ENCODE measurements at places on chromosomes 6 and 20.

DNA sequence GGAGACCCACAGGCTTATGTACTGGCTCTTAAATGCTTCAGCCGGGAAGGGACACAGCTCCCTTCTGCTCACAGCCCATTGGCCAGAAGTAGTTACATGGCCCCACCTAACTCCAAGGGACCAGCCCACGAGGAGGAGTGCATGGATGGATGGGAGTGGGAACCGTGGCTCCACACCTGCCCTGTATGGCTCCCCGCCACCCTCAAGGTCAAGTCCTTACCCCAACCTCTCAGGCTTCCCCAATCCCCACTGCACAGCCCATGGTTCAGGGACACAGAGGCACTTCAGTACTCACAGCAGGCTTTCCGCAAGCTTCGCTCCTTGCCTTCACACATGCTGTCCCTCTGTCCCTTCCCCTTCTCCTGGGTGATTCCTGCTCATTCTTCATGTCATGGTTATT, 137.9 kb upstream of the KCNG1 start:
- DNase-seq = no peak

DNA sequence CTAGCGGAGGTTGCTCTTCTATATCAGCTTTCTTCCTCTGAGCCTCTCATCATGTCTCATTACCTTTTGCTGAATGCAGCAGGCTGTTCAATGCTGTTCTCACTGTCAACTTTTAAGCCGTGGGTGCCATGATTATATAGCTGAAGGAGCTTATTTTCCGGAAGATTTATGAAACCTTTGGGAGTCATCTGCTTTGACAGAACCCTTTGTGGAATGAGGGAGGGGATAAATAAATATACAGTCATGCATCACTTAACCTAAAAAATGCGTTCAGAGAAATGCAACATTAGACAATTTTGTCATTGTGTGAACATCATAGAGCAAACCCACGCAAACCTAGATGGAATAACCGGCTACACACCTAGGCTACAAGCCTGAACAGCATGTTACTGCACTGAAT, 102.2 kb upstream of the AKAP12 start:
- no peak for DNase-seq

- no peak for DNase-seq
These were observed 189.2 kb upstream of the FERMT1 start for GRCh38 chr20:6311841-6312655.

GRCh38 chr6:5181510-5182317, 79.0 kb downstream of the LYRM4 start:
- no peak for DNase-seq

DNA sequence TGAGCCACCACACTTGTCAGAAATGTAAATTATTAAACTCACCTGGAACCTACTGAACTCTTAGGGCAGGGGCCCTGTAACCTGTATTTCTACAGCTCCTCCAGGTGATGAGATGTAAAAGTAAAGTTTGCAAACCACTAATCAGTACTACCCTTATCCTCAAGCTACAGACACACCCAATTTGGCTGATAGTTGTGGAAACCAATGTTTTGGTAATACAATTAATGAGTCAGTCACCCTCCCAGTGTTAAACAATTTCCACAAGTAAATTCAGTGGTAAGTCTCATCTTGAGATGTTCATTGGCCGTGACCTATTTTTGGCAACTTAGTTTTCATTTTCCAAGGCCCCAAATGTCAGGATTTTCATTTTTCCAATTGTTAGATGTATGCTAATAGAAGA, 29.6 kb downstream of the GCNT2 start:
- no peak for DNase-seq

GRCh38 chr6:95599706-95600105, 22.4 kb downstream of the MANEA start:
- no peak for DNase-seq

DNA sequence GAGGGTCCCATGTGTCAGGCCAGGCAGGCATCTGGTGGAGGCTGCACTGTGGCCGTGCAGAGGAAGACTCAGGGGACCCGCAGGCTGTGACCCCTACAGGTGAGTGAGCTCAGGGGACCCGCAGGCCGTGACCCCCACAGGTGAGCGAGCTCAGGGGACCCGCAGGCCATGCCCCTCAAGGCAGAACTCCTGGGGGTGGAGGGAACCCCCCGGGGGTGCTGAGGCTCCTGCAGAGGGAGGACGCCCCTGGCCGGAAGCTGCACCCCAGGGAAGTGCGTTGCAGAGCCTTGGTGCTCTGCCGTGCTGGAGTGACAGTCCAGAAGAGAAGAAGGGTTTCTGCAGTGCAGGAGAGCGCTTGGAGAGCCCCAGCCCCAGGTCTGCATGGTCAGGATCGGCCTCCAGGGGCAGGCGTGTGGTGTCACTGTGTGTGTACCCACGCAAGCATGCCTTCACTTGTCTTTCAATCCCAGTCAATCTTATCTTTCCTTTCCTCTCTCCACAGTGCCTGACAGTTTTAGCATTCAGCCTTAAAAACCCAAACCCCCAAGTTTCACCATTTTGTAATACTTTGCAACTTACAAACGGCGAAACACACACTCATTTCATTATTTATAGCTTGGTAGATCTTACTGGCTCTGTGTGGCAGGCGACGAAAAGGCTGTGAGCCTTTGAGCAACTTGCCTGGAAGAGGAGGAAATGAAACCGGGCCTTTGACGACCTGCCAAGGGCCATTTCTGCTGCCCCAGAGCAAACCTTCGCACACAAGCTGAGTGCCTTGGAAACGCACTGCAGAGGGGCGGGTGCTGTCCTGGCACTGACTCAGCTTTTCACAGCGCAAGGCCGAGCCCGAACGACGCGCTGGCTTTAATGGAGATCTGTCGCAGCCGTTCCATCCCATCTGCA, 101.4 kb upstream of the AGPAT4 start:
- no peak for DNase-seq

DNA sequence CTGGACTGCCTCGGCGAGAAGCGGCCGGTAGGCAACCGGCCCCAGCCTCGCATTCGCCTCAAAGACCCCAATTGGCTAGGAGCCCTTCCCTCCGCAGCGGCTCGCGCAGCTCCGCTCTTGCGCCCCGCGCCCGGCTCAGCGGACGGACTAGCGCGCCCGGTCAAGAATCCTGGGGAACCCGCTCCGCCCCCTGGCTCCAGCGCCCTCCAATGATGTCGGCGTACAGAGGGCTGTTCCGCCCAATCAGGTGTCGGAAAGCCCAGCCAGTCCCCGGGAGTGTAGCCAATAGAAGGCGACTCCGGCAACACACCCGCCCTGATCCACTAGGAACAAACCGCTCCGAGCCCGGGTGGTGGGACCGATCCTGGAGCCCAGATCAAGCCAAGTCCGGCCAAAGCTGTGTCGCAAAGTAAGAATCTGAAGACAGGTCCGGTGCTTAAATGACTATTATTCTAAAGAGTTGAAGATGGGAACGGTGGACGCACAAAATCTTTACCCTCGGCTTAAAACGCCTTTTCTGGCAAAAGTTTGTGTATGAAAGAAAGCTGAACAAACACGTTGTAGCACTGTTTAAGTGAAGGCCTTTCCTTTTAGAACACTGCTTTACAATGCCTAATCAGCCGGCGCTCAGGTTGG, 132.2 kb downstream of the OGFRL1 start:
- DNase-seq = peak; percentile 65

- DNase-seq = no peak
These were observed 29.9 kb downstream of the SEL1L2 start for GRCh38 chr20:13960525-13960924.

GRCh38 chr6:82862543-82862942, 203.1 kb downstream of the UBE3D start:
- DNase-seq = no peak

GRCh38 chr6:158774717-158775449, 44.3 kb downstream of the EZR start:
- no peak for DNase-seq

GRCh38 chr6:142429195-142429594, 127.4 kb downstream of the ADGRG6 start:
- no peak for DNase-seq

GRCh38 chr6:143936778-143937667, 71.0 kb downstream of the PLAGL1 start:
- DNase-seq = no peak

DNA sequence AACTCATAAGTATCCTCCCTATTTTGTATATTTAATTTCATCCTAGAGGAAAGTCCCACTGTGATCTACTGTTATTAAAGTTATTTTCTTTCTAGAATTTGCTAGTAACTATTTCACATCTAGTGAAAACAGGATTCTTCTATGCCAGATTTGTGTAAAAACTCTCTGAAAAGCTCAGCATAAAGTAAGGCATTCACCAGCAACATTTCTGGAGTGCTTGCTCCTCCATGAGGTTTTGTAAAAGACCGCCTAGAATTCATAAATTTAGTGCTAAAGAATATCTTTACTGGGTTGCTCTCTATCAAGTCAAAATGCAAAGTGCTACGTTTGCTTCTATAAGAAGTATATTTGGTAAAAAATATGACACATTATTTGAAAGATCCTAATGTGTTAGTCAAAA, 173.5 kb upstream of the IRAK1BP1 start:
- no peak for DNase-seq

DNA sequence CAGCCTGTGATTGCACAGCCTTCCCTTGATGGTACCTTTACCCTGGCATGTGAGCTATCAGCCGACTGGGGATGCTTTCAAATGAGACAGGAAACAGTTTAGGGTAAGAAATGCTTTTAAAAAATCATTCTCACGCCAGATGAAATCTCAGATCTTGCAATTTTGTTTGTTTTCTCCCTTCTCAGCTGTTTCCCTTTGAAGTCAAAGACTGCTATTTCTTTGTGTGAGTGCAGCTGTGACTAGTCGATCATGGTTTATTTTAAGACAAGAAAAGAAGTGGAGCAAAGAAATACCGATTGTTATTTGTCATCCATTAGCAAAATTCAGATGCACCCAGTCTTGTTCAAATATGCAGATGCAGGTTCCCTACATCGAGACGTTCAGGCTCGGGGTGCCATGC, 489.7 kb downstream of the QKI start:
- DNase-seq = no peak

GRCh38 chr6:92521553-92521952, 897.8 kb downstream of the EPHA7 start:
- DNase-seq = no peak

- DNase-seq = no peak
These were observed 89.0 kb downstream of the NRSN1 start for GRCh38 chr6:24214984-24215383.

- DNase-seq = peak; percentile 47
These were observed 35.3 kb downstream of the KCTD20 start for GRCh38 chr6:36478051-36478526.

DNA sequence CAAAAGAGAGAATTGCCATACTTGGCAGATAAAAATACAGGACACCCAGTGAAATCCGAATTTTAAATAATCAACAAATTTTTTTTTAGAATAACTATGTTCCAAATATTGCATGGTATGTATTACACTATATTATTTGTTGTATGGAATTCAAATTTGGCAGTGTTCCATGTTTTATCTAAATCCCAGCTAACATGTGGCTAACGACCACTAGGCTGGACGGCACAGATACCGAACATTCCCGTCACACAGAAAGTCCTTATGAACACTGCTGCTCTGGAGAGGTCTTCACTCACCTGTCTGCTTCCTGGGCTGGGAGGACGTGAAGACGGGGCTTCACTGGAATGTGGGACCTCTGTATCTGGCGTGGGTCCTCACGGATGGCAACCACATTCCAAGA, 32.8 kb downstream of the SNX5 start:
- DNase-seq = no peak

DNA sequence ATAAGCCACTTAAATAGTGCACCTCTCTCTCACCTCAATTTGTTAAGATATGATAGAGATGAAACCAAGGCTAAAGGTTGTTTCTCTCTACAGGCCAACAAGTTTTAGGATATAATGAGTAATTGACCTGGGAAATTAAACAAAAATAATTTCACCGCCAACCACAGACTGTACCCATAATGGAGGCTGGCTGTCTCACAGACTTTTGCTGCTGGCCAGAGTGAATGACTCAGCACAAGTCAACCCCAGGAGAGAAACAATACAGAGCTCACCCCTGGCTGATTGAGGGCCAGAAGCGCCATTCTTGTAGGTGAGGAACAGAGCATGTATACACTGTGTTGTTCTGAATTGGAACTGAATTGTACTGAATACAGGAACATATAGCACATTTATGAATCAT, 99.9 kb downstream of the CAP2 start:
- DNase-seq = no peak

GRCh38 chr6:32234934-32235333, 11.1 kb upstream of the NOTCH4 start:
- peak; percentile 54 for DNase-seq

DNA sequence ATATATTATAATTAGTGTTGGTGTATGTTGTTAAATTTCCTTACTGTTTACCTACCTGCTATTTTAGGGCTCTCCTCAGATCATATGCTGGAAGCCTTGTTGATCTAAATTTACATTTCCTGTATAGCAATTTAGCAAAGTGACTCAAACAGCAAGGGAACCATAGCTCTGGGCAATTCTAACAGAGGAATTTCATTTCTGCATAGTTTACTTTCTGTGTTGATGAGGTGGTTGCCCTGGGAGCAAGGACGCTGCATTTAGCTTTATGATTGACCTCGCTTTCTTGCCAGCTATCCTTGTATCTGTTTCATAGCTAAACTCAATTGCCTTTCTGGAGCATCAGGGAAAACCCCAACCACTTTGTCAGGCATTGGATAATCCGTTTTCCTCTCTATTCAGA, 810.8 kb downstream of the GRIK2 start:
- DNase-seq = no peak

DNA sequence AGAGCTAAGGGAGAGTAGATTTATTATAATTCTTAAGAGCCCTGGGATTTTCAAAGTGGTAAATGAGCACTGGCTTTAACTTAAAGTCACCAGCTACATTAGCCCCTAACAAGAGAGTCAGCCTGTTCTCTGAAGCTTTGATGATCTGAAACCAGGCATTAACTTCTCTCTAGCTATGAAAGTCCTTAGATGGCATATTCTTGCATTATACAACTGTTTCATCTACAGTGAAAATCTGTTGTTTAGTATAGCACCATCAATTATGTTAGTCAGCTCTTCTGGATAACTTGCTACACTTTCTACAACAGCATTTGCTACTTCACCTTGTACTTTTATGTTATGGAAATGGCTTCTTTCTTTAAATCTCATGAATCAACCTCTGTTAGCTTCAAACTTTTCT, 1046.7 kb downstream of the HACE1 start:
- no peak for DNase-seq

DNA sequence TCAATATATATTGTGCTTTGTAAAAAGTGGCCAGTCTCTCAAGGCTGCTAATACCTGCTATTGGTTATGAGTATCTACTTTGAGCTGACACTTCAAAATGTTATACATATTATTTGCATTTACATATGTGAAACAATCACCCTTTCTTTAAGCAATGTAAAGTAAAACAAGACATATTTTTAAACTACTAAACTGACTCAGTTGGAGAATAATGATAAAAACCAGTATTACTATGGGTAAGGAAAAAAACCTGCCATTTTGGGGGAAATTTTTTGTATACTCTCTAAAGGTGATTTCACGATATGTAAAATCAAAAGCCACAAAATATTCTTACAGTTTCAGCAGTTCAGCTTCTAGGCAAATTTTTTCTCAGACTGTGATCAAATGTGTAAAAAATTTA, 232.3 kb downstream of the PRL start:
- DNase-seq = no peak

DNA sequence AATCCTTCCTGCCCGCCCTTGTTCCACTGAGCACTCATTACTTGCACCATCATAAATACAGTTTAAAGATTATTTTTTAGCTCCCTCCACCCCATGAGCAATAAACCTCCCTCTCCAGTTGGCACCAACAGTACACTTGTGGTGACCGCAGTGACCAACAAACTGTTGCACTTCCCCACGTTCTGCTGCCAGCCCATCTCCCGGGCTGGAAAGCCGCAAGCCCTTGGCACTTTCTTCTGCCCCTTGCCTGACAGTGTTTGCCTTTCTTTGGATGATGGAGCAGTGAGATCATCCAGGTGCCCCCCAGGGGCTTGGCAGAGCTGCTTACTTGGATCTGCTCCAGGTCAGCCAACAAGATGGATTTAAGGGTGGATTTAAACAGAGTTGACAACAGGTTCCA, 21.6 kb downstream of the KCNB1 start:
- no peak for DNase-seq

Measured in hematopoietic multipotent progenitor cell (in vitro differentiated cells).